ENCODE measurements at places on chromosomes 2 and 18. TPM values are rescaled to one million over a fixed set of nuclear protein-coding genes. Genes with fewer than 3 reads are reported as not detected.

- DNase-seq: peak; percentile 26
Measured at GRCh38 chr2:230866756-230867523, 2.2 kb downstream of the ITM2C start.

The RFTN2 gene
- 0.07 TPM for total RNA-seq

DNA sequence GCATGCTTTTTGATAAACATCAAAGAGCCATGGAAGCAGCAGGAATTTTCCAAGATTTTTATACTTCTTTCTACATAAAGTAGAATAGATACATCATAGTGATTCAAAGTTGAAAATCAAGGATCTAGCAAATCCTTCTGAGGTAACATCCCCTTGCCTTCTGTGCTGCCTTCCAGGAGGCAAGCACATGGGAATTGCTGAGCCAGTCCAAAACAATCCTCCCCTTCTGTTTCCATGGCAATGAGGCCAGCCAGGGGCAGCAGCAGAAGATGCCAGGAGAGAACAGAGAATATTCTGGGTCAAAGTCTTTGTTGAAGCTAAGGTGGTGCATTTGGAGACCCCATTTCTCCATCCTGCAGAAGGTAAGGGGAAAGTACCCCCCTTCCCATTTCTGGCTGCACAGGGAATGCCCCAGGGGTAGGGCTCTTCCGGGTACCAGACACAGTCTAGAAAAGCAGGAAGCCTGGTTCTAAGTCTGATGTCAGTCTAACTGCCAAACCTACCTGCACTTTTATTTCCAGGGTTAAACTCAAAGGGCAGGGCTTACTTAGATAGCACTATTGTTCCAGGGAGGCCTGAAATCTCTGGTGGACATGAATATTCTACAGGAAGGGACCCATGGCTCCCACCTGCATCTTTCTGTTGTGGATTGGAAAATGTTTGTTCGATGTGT is 22.1 kb downstream of the CENPA start:
- DNase-seq: no peak

DNA sequence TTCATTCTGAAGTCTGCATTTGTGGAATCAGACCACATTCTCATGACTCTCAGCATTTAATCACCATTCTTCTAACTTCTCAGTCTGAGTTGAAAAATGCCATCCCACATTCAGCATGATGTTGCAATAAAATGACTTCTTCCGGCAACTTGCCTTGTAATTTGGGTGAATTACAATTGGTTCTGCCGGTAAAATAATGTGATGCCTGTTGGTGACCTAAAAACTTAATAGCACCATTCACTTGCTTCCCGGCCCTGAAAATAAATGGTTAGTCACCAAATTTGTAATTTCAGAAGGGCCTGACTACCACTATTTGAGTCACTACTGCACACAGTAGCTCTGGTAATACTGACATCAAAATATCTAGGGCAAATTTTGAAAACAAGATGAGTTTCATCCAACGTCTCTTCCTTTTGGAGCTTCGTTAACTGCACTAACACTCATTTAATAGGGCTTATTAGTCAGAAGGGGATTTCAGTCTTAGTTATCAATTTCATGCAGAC is 637.1 kb upstream of the CHAC2 start:
- DNase-seq: peak; percentile 88

DNA sequence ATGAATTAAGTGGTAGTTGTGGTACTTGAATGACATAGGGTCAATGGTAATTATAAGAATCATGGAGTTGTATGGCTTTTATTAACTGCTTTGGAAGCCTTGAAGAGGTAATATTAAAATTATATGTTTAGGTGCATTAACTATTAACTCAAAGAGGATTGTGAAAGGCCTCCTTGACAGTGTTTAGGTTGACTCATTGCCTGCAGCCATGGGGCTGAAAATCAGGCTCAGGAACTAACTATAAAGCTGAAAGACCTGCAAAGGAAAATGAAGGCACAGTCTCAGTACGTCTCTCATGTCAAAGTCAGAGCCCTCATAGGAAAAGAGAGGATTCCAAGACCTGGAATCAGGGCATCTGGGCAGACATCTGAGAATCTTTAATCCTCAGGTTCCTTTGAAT is 31.0 kb downstream of the CACNB4 start:
- DNase-seq: no peak

- DNase-seq: no peak
Measured at GRCh38 chr2:174492963-174493431, 6.2 kb upstream of the GPR155 start.

DNA sequence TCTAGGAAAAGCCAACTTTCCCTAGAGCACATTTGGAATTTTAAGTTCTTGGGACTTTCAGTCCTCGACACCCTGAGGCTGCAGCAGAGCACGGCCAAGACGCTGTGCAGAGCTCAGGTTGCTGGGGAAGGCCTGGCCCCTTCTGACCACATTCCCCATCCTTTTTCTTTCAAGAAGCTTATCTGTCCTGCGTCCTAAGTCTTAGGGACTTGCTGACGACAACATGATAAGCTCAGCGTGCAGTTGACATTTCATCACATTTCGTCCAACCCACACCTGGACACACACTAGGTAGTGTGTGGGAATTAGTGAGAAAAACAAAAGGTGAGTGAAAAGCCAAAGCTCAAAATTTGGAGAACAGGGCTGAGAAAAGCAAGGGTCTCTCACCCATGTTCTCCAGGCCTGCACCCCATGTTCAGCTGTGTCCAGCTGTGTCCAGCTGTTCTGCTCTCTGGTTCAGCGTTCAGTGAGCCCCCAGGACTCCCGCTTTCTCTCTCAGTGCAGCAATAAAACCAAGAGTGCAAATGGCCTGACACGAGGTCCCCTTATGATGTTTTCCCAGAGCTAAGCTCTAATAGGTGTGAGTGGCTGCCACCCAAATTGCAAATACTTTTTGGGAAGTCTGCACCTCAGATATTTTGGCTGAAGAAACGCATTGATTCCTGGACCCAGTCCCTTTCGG is 101.9 kb downstream of the RGPD3 start:
- no peak for DNase-seq

DNA sequence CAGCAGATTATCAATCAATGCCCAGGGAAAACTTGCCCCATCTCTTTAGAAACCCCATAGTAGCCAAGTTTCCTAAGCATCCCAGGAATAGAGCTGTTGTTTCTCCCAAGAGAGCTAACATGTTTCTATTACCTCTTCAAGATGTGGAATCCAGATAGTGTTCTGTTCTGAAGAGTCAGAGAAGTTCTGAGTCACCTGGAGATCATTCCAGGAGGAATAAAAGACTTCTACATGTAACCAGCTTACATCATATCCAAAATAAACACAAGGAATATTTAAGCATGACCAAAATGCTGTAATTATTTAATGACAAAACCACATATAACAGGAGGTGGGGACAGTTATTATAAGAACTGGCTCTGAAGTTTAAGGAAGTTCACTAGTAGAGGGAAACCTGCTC is 51.0 kb upstream of the GORASP2 start:
- DNase-seq: peak; percentile 79

The ALPG gene
- total RNA-seq: 0.18 TPM

The DYNAP gene
- total RNA-seq: not detected

DNA sequence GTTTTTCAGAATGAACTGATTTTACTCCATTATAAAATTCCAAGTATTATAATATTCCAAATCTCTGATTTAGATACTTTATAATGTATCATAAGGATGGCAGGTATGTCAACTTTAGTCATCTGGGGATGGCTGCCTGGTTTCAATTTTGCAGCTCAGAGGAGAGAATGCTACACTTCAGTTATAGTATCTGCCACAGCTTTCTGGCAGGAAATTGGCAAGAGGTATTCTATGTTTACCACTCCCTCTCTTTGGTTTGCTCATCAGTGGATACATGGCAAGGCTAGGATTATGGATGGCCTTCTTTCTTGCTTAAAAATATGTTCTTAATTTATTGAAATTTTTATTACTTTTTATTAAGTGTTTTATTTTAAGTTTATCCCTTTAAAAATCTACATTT is 67.0 kb upstream of the TNFRSF11A start:
- DNase-seq: no peak

DNA sequence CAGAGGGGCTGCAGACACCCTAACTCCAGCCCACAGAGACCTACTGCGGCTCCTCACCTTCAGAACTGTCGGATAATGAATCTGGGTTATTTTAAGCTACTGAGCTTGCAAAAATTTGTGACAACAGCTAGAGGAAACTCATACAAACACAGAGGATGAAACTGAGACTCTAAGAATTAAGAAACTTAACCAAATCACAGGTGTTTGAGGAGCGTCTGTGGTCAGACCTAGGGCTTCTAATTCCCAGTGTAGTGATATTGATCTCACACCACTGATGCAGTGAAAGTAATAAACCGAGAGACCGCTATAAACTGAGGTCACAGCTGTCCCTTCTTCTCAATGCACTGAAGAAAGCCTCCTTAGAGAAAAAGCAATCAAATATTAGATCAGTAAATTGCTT is 110.1 kb downstream of the RGPD3 start:
- no peak for DNase-seq

DNA sequence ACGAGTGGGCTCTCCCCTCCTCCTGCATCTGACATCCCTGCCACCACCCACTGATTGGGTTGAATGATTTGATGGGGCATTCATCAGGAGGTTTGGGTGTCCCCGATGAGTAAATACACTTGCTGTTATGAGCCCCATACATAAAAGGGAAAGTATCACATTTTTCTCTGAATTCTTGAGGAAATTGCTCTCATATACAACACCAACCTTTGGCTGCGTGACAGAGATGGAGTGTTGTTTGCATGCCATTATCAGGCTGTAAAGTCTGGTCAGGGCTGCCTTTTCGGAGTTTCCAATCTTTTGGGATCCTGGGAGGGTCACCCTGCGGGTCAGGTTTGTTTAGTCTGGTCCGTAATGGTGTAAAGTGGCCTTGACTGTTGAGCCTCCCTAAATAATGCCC is 227.9 kb upstream of the SPRED2 start:
- no peak for DNase-seq

The UGT1A10 gene
- not detected for total RNA-seq

The CDH7 gene
- 7.3 TPM for total RNA-seq

The SCN7A gene
- total RNA-seq: not detected

- DNase-seq: peak; percentile 34
Measured at GRCh38 chr2:205527801-205528200, 154.5 kb upstream of the NRP2 start.

All from PC-3 (cell line).